ENCODE measurements at places on chromosomes 11 and 22.

- no peak for DNase-seq
Observed at GRCh38 chr22:18984564-18984963, 48.5 kb upstream of the PRODH start.

DNA sequence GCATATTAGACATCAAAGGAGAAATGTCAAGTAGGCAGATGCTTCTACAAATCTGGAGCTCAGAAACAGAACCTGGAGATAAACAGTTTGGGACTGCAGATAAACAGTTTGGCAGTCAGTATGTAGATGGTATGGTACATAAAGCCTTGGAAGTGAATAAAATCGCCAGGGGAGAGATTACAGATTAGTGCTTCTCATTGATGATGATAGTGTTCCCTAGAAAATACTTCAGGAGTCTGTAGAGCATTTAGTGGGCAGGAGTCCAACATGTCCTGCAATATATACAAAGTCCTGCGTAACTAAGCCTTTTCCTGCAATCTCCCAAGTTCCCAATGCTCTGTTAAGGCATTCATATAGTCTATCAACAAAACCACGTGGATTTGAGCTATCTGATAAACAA is 35.2 kb downstream of the NARS2 start:
- DNase-seq, result no peak

DNA sequence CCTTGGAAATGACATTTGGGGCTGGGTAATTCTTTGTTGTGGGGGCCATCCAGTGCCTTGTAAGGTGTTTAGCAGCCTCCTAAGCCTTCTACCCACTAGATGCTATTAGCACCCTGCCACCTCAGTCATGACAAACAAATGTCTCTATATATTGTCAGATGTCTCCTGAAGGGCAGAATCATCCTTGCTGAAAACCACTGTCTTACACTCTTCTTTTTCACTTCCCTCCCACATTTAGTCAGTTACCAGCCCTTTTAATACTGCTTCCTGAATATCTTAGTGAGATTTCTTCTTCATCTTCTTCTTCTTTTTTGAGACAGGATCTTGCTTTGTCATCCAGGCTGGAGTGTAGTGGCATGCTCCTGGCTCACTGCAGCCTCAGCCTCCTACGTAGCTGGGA is 33.1 kb downstream of the TNRC6B start:
- no peak for DNase-seq

DNA sequence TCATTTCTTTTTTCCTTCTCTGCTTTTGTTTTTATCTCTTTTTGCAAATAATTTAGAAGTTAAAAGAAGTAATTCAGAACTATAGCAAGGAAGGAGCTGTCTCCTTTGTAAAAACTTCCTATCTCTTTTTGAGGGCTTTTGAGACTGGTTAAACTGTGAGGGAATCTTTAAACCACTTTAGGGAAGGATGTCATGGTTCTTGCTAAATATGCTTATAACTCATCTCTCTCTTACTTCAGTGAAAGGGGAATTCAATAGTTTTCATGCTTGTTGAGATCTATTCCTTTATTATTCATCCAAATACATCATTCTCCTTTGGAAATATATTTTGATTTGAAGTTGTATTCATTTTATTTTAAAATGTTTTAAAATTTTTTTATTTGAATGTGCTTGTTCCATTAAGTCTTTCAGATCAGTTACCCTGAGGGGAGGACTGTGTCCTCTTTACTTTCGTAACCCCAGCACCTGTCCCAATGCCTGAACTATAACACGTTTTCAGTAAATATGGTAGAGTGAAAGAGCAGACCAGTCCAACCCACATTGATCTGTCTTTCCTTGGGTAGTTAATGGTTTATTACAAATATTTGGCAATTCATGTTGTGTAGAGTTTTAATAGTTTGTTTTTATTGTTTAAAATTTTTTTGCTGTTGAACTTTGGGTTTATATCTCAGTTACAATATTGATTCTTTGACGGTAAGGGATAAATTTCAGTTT is 27.5 kb downstream of the AMOTL1 start:
- no peak for DNase-seq

- DNase-seq, result no peak
Observed at GRCh38 chr11:17508791-17509190, 32.1 kb upstream of the ABCC8 start.

- DNase-seq, result no peak
Observed at GRCh38 chr11:133762538-133762937, 82.8 kb downstream of the SPATA19 start.

DNA sequence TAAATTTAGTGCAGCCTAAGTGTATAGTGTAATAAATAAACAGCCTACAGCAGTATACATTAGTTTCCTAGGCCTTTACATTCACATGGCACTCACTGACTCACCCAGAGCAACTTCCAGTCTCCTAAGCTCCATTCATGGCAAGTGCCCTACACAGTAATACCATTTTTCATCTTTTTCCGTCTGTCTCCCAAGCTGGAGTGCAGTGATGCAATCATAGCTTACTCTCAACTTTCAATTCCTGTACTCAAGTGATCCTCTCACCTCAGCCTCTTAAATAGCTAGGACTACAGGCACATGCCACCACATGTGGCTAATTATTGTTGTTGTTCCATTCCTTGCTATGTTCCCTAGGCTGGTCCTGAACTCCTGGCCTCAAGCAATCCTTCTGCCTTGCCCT is 54.4 kb downstream of the FCHSD2 start:
- DNase-seq, result no peak

- DNase-seq, result peak; percentile 65
Observed at GRCh38 chr11:46520971-46521745, 72.7 kb downstream of the AMBRA1 start.

GRCh38 chr22:21975854-21976345 is 6.7 kb downstream of the TOP3B start:
- DNase-seq, result no peak

GRCh38 chr11:75159151-75159953 is 8.4 kb downstream of the SLCO2B1 start:
- no peak for DNase-seq

DNA sequence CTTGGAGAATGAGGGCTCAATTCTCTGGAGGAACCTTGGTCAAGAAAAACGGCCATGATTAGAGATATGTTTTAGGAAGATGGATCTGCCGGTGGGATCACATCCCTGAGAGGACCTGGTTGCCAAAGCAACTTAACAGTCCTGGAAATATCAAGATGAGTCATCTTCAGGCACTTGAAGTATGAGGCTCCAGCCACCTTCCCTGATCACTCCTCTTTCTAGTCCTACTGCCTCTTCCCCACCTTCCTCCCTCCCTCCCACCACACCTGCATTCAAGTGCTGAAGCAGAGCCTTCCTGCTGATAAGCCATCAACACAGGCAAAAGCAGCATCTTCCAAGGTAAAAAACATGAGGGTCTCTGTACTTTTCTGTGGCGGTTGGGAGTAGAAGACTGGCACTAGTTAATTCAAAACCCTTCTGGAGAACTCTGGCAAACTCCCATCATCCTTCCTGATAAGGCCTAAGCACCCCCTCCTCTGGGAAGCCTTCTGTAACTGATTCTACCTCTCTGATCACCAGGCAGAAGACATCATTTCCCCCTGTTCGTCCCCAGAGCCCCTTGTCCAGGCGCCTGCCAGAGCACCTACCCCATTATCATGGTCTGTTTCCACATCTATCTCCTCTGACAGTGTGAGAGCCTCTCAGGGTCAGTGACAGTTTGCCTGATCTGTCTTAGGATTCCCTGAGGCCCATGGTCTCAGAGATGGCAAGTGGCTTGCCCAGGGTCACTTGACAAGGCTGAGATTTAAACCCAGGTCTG is 79.8 kb downstream of the CLPB start:
- peak; percentile 30 for DNase-seq

DNA sequence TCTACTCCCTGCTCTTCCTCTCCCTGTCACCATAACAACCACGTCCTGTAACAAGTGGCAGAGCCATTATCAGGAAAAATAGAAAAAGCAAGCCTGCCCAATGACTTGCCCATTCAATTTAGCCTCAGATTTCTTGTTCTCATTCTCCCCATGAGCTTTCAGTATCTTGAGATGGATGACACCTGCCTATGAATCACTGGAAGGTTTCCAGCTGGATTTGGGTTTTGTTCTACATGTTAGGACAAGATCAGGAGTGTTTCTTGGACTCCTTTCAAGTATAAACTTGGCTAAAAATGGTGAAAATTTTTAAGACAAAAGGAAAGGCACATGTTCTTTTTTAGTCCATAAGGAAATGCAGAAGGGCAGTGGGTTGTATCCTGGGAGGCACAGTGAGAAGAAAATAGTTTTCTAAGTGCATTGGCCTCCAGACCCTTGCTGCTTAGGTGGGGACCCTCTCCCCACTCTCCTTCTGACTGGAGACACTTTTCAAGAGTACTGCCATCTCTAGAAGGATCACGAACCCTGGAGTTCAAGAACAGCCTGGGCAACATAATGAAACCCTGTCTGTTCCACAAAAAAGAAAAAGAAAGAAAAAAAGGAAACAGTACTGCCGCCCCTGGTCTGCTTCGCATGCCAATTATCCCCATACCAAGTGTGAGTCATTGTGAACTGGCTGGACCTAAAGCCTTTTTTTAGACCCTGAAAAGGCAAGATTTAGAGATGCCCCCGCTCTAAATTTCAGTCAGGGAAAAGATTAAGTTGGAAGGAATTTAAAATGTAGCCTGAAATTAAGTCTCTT is 51.0 kb downstream of the MTNR1B start:
- peak; percentile 60 for DNase-seq

DNA sequence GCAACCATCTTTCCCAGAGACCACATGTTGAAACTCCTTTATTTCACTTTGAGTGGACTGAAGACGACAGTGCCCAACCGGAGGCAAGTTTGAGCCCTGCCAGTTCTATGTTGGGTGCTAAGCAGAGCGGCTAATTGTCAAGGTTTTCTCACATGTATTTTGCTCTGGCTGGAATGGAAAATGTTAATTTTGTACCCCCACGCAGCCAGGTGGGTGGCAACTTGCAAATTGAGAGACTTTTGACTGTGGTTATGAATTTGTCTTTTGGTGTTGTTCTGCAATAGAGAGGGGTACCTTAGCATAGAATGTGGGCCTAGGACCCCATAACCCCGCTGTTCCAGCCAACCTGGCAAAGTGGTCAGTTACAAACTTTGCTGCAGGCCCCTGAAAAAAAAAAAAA is 42.5 kb upstream of the SLC5A12 start:
- DNase-seq, result no peak

GRCh38 chr11:60918939-60919265 is 4.9 kb downstream of the TMEM109 start:
- DNase-seq, result peak; percentile 40

- DNase-seq, result peak; percentile 37
Observed at GRCh38 chr11:104572279-104572678, 326.0 kb downstream of the CASP12 start.

- DNase-seq, result no peak
Observed at GRCh38 chr11:115117956-115118493, 386.2 kb downstream of the CADM1 start.

DNA sequence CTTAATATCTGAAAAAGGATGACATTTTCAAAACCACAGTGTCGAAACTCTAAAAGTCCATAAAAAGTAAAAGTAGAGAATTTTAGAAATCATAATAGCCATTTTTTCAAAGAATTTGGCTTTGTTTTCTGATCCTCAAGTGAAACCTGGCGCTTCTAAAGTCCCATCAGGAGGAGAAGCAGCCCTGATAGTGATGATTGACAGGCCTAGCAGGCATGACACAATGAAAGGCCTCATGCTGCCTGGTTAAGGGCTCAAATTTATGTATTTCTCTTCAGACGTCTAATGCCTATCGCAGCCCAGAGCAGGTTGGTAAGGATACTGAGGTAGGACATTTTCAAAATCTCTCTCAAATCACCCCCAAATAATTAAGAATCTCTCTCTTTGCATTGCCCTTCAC is 3.9 kb upstream of the DEUP1 start:
- DNase-seq, result no peak

DNA sequence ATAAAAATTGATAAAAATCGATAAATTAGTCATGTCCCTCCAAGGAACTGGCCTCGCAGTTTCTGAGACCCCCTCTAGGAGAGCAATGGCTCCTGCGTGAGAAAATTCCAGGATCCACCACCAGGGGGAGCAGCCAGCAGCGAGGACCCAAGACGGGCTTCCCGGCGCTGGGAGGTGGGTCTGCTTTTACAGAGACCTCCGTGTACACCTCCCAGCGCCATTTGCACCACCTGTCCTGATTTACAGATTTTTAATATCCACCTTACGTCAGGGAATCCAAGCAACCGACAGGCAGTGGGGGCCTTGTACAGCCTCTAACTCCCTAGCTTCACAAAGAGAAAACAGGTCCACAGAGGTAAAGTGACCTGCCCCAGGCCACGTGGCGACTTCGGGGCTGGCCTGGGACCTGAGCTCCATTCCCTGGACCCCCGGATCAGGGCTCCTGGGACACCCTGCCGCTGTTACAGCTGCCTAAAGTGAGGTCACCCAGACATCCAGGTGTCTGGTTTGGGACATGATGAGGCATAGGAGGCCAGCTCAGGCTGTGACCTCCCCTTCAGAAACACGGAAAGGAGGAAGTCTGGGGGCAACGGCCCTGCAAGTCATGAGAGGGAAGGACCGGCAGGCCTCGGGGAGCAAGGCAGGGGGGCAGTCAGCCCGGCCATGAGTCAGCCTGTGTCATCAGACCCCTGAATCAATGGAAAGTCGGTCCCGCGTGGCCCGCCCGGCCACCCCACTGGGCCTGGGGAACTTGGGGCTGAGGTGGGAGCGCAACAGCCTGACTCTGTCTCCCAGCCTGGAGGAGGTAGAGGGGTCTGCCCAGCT is 3.5 kb downstream of the OSM start:
- DNase-seq, result peak; percentile 72

- no peak for DNase-seq
Observed at GRCh38 chr11:70662691-70663098, 264.4 kb downstream of the CTTN start.

DNA sequence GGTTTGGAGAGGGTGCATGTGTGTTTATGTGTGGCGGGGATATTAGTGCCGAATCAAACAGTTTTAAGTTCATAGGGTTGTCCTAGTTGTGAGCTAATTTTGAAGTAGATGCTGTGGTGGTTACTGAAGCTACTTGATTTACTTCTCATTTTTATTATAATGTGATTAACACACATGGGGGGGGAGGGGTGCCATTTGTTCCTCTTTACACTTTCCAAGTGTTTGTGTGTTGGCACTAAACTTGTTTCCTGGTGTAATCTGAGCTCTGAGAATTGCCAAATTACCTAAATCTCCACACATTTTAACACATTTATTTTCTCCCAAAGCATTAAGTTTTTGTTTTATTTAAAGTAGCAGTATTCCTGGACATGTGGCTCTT is 60.1 kb downstream of the ZNRF3 start:
- DNase-seq, result no peak

DNA sequence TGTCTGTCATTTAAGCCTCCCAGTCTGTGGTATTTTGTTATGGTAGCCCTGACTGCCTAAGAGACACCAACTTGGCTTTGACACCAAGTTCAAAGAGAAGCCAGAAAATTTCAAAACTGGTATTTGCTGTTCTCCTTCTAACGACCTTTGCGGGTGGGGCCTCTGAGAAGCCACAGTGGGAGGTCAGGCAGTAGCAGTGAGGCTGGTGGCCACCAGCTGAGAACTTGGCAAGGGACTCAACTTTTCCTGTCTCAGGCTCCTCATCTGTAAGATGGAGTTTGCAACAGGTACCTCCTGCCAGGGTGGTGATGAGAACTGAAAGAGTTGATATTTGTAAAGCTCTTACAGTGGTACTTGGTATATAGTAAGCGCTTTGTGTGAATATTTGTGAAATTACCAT is 183.4 kb downstream of the BCR start:
- DNase-seq, result no peak
